ENCODE measurements at places on chromosomes 11 and 22. TPM values are rescaled to one million over a fixed set of nuclear protein-coding genes. Genes with fewer than 3 reads are reported as not detected.

The CRYBB3 gene
- total RNA-seq = 0.58 TPM

DNA sequence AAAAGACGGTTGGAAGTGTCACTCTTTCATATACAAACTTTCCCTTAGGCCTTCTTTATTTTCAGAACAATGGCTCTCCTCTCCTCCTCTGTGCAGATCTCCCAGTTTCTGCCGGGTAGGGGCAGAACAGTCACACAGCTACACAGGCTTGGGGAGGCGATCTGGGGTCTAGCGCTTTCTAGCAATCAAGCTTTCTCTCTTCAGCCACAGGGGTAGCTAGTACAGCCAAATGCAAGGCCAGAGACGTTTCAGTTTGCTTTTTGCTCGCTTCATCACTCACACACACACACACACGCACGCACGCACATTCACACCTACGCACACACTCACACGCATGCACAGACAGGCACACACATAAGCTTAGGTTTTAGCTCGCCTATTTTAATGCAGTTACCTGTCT is 104.3 kb downstream of the SPATA19 start:
- no peak for DNase-seq
- peaks cover 2% of the 10 kb centered on the region for H3K4me1 ChIP-seq
- H3K36me3 ChIP-seq = no peaks in the 10 kb centered on the region
- no peak overlapping the region for H3K4me3 ChIP-seq
- no peak overlapping the region for H3K27ac ChIP-seq

DNA sequence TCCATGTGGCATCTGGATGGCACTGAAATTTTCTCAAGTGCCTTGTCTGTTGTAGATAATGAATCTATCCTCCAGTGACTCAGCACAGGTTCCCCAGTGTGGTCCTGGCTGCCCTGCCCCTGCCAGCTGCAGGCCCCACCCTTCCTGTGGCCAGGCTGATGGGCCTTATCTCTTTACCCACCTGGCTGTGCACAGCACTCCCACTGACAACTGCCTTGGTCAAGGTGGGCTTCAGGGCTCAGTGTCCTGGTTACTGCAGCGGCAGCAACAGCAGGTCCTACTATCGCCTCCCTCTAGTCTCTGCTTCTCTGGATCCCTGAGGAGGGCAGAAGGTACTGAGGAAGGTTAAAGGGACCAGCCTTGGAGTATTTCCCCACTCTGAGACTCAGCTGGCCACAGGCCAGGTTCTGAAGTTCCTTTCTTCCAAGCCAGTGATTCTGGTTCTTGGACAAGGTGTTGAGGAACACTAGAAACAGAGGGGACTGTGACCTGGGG is 3.1 kb downstream of the HMBS start:
- DNase-seq = no peak
- peaks cover under 1% of the 10 kb centered on the region for H3K4me1 ChIP-seq
- H3K27ac ChIP-seq = no peak overlapping the region
- H3K36me3 ChIP-seq = peaks cover 27% of the 10 kb centered on the region
- H3K4me3 ChIP-seq = no peak overlapping the region
- H3K27me3 ChIP-seq = no peaks in the 10 kb centered on the region

The VSIG10L2 gene
- total RNA-seq = not detected

DNA sequence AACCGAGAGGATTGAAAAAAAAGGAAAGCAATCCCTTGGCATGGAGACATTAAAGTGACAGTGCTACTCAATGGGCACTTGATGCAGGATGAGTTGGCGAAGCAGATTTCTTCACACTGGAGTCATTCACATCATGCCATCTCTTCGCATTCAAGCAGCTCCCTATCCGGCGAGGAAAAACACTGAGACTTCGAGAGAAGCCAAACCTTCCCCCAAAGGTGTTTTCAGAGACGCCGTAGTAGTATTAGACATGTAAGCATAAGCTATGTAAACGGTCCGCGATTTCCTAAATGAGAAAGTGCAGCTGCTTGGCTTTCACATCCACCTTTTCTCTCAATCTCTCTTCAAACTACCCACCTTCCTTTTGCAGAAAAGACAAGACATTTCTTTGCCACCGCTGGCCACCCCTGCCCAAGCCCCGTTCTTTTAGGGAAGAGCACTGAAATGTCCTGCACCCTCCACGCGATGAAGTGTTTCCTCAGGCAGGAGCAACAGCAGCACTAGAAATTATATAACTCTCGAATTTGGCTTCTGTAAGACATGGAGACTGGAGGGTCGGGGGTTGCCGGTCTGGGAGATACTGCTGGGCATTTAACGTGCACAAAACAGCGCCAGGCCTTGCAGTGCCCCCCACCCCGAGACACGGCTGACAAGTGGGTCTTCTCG is at the start of gene DLG2:
DLG2 (minus strand) TSS at position 13 of the 666 bp plus-strand sequence.
- no peaks in the 10 kb centered on the region for H3K27me3 ChIP-seq
- H3K36me3 ChIP-seq = peaks cover 8% of the 10 kb centered on the region
- peak within 1 kb of the TSS; percentile 30 for H3K27ac ChIP-seq
- H3K4me3 ChIP-seq = peak within 1 kb of the TSS; percentile 72

DNA sequence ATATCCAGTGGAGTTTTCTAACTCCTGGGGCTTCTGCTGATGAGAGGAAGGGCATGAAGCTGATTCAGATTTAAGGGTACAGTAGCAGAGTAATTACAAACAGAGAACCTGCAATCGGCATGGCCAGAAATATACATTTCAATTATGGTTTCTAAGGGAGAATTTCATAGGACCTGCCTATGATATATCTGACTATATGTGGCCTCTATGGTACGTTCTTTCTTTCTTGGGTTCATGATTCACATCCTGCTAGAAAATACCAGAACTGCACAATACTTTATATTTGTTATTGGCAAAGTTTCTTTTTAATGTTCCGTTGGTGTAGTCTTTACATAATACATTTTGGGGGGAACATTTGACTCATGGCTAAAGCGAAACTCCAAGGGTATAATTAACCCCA is 63.1 kb upstream of the TTC12 start:
- H3K27ac ChIP-seq = no peak overlapping the region
- peaks cover 1% of the 10 kb centered on the region for H3K4me1 ChIP-seq
- DNase-seq = no peak
- H3K36me3 ChIP-seq = no peaks in the 10 kb centered on the region
- no peaks in the 10 kb centered on the region for H3K27me3 ChIP-seq

GRCh38 chr11:70522593-70523311 is 124.4 kb downstream of the CTTN start:
- H3K27ac ChIP-seq = no peak overlapping the region
- peak; percentile 52 for DNase-seq
- H3K27me3 ChIP-seq = no peaks in the 10 kb centered on the region
- no peaks in the 10 kb centered on the region for H3K36me3 ChIP-seq
- no peak overlapping the region for H3K4me3 ChIP-seq
- peaks cover 8% of the 10 kb centered on the region for H3K4me1 ChIP-seq

- H3K27ac ChIP-seq = no peak overlapping the region
- DNase-seq = no peak
- H3K36me3 ChIP-seq = no peaks in the 10 kb centered on the region
- H3K27me3 ChIP-seq = no peaks in the 10 kb centered on the region
- H3K4me3 ChIP-seq = peak overlapping the region; percentile 69
Measured at GRCh38 chr22:25404928-25405816, 159.3 kb upstream of the GRK3 start.

DNA sequence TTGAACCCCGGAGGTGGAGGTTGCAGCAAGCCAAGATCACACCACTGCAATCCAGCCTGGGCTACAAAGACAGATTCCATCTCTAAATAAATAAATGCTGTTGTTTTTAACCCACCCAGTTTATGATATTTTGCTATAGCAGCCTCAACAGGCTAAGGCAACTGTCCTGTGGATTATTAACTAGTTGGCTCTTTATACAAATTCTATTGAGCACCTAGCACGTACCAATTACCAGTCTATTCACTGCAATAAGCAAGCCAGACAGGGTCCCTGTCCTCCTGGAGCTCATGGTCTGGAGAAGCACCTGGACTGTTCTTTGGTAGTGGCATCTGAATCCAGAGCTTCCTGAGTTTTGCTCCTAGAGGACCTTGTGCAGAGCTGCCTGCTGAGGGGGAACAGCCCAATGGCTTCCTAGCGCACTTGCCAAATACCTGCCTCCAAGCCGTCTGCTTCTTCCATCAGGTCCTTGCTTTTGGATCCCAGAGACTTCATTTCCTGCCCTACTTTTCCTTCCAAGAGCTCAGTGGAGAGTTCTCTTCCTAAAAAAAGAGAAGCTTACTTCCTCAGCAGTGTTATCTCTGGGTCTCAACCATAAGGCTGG is 49.9 kb upstream of the MICAL2 start:
- no peak for DNase-seq
- no peaks in the 10 kb centered on the region for H3K36me3 ChIP-seq
- no peaks in the 10 kb centered on the region for H3K4me1 ChIP-seq
- H3K27ac ChIP-seq = no peak overlapping the region
- H3K4me3 ChIP-seq = no peak overlapping the region
- no peaks in the 10 kb centered on the region for H3K27me3 ChIP-seq

The CALCA gene
- 0.61 TPM for total RNA-seq

The TYR gene
- not detected for total RNA-seq

DNA sequence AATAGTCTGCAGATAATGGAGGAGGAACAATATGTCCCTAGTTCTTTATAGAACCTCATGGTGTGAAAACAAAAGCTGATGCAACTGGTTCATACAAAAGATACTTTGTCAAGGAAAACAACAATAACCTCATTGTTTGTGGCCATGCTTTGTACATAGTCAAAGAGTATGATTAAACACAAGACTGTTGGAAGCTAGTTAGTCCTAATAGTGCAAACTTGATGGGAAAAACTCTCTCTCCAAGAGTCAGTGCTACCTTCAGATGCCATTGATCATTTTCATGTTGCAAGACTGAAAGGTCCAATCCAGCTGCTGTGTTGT is 20.1 kb upstream of the PLAAT2 start:
- no peak overlapping the region for H3K27ac ChIP-seq
- H3K36me3 ChIP-seq = peaks cover 66% of the 10 kb centered on the region
- no peaks in the 10 kb centered on the region for H3K27me3 ChIP-seq
- H3K4me3 ChIP-seq = no peak overlapping the region
- DNase-seq = no peak

The LSP1 gene
- not detected for total RNA-seq

DNA sequence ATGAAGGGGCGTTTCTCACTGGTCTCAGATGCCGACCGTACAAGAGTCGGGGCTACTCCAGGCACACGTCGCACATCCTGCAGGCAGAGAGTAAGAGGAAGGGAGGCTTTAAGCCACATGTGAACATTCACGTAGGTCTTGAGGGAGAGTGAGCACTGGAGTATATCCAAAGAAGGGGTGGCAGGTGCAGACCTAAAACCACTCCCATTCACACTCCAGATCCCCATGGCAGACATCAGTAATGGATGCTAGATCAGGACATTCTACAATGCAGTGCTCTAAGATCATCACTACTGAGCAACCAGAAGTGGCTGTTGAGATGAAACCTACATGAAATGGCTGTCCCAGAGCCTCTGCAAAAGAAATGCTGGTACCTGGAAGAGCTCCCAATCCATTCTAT is 39.0 kb downstream of the WT1 start:
- no peak for DNase-seq
- no peaks in the 10 kb centered on the region for H3K4me1 ChIP-seq
- no peak overlapping the region for H3K4me3 ChIP-seq
- H3K27me3 ChIP-seq = no peaks in the 10 kb centered on the region
- H3K36me3 ChIP-seq = no peaks in the 10 kb centered on the region
- no peak overlapping the region for H3K27ac ChIP-seq

- H3K27me3 ChIP-seq = no peaks in the 10 kb centered on the region
- no peak overlapping the region for H3K4me3 ChIP-seq
- H3K4me1 ChIP-seq = no peaks in the 10 kb centered on the region
- DNase-seq = no peak
- no peak overlapping the region for H3K27ac ChIP-seq
- no peaks in the 10 kb centered on the region for H3K36me3 ChIP-seq
Measured at GRCh38 chr11:44550123-44550522, 15.3 kb upstream of the CD82 start.

The MS4A3 gene
- not detected for total RNA-seq

- H3K4me3 ChIP-seq = no peak overlapping the region
- no peak overlapping the region for H3K27ac ChIP-seq
- no peak for DNase-seq
- no peaks in the 10 kb centered on the region for H3K4me1 ChIP-seq
- no peaks in the 10 kb centered on the region for H3K36me3 ChIP-seq
Measured at GRCh38 chr11:84381666-84382065, 1095.5 kb upstream of the CCDC90B start.

- no peak overlapping the region for H3K4me3 ChIP-seq
- H3K27ac ChIP-seq = no peak overlapping the region
- no peak for DNase-seq
- H3K36me3 ChIP-seq = no peaks in the 10 kb centered on the region
- H3K4me1 ChIP-seq = no peaks in the 10 kb centered on the region
Measured at GRCh38 chr11:115052601-115053000, 374.3 kb downstream of the NXPE2 start.

GRCh38 chr11:61927501-61927900 is 10.1 kb upstream of the RAB3IL1 start:
- no peaks in the 10 kb centered on the region for H3K27me3 ChIP-seq
- no peak overlapping the region for H3K4me3 ChIP-seq
- H3K36me3 ChIP-seq = no peaks in the 10 kb centered on the region
- no peak overlapping the region for H3K27ac ChIP-seq
- H3K4me1 ChIP-seq = peaks cover 17% of the 10 kb centered on the region

The SERPING1 gene
- 50.9 TPM for total RNA-seq

DNA sequence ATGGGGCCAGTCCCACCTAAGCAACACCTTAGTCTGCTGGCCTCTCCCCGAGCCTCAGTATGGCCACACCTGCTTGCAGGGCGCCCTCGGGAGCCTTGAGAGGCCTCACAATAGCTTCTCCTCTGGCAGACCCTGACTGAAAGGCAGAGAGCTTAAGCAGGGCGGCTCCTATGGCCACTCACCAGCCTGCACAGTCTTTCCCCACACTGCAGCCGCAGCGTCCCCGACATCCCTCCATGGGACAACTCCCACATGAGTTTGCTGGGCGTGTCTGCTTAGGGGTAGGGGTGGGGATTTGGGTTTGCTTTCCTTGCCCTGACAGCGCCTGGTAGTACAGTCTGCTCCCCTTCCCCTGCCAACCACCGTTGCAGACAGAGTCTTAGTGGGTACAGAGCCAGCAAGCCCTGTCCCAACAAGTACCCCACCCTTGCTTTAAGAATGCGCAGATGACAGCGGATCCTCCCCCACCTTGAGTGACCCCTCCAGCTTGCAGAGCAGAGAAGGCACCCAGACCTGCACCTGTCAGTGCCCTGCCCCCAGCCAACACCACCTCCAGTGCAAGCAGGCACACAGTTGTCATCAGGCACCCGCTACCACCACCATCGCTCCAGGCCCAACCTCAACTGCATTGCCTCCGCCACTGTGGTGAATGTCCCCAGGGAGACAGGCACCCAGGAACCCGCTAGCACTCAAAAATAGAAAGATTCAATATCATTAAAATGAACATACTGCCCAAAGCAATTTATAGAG is 413.8 kb upstream of the ARHGAP42 start:
- no peak for DNase-seq
- H3K4me3 ChIP-seq = no peak overlapping the region
- no peaks in the 10 kb centered on the region for H3K27me3 ChIP-seq
- no peaks in the 10 kb centered on the region for H3K4me1 ChIP-seq
- H3K27ac ChIP-seq = no peak overlapping the region
- no peaks in the 10 kb centered on the region for H3K36me3 ChIP-seq

The NXPE1 gene
- not detected for total RNA-seq

DNA sequence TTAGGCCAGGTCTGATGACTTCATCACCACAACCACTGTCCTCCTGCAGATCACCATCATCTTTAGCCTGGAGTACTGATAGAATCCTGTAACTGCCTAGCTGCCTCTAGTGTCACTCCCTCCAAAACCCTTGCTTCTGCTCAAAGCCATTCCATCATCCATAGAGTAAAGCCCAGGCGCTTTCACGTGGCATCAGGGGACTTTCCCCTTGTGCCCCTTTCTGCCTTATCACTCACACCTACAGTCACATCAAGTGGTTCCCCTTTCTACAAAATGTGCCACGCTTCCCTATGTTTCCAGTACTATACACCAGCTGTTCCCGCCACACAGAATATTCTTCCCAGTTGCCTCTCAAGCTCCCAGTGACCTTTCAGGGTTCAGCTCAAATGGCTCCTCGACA is 75.9 kb downstream of the MN1 start:
- H3K27ac ChIP-seq = no peak overlapping the region
- no peak overlapping the region for H3K4me3 ChIP-seq
- H3K4me1 ChIP-seq = peaks cover 14% of the 10 kb centered on the region
- no peaks in the 10 kb centered on the region for H3K27me3 ChIP-seq
- no peak for DNase-seq
